ENCODE measurements at places on chromosomes 16 and 17.

- no peak for DNase-seq
- H3K27ac ChIP-seq, result no peak overlapping the region
Measured at GRCh38 chr16:66800856-66801255, 528 bp downstream of the TERB1 start.

- H3K27ac ChIP-seq, result no peak overlapping the region
- H3K27me3 ChIP-seq, result no peaks in the 10 kb centered on the region
- H3K4me3 ChIP-seq, result no peak overlapping the region
- DNase-seq, result peak; percentile 43
- no peaks in the 10 kb centered on the region for H3K4me1 ChIP-seq
Measured at GRCh38 chr16:81409016-81409556, 35.5 kb upstream of the CMIP start.

- H3K4me3 ChIP-seq, result no peak overlapping the region
- H3K27me3 ChIP-seq, result no peaks in the 10 kb centered on the region
- H3K4me1 ChIP-seq, result no peaks in the 10 kb centered on the region
- H3K27ac ChIP-seq, result no peak overlapping the region
- peak; percentile 87 for DNase-seq
- no peaks in the 10 kb centered on the region for H3K36me3 ChIP-seq
Measured at GRCh38 chr17:27602721-27603420, 28.1 kb upstream of the LGALS9 start.

GRCh38 chr16:16925432-16925831 lies 545.3 kb downstream of the XYLT1 start:
- no peaks in the 10 kb centered on the region for H3K4me1 ChIP-seq
- H3K27ac ChIP-seq, result no peak overlapping the region
- H3K4me3 ChIP-seq, result no peak overlapping the region
- no peaks in the 10 kb centered on the region for H3K36me3 ChIP-seq
- H3K27me3 ChIP-seq, result no peaks in the 10 kb centered on the region

- H3K27ac ChIP-seq, result no peak overlapping the region
- H3K4me1 ChIP-seq, result no peaks in the 10 kb centered on the region
- no peak for DNase-seq
- no peaks in the 10 kb centered on the region for H3K36me3 ChIP-seq
Measured at GRCh38 chr16:10325783-10326543, 59.9 kb upstream of the ATF7IP2 start.

- no peaks in the 10 kb centered on the region for H3K36me3 ChIP-seq
- no peak overlapping the region for H3K27ac ChIP-seq
- no peaks in the 10 kb centered on the region for H3K27me3 ChIP-seq
- peaks cover 4% of the 10 kb centered on the region for H3K4me1 ChIP-seq
- DNase-seq, result no peak
Measured at GRCh38 chr17:41647038-41647813, 22.9 kb upstream of the KRT17 start.

DNA sequence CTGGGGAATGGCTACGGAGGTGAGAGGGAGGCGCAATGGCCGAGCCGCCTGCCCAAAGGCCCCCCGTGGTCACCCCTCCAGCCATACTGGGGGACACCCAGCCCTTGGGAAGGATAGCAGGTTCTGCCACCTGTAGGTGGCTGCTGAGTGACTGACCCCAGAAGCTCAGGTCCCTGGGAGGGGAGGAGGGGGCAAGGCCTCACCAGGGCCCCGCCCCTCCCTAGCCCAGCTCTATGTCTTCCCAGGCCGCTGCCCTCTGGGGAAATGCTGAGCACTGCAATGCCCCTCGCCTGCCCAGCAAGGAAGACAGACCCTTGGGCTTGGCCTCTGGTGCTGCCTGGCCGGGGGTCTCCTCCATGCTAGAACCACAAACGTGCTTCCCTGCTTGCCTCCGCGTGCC lies 11.4 kb upstream of the CLDN9 start:
- no peak overlapping the region for H3K4me3 ChIP-seq
- DNase-seq, result no peak
- H3K36me3 ChIP-seq, result no peaks in the 10 kb centered on the region
- no peak overlapping the region for H3K27ac ChIP-seq

GRCh38 chr16:890217-890616 lies 80.6 kb downstream of the LMF1 start:
- no peak for DNase-seq
- no peaks in the 10 kb centered on the region for H3K27me3 ChIP-seq
- H3K4me1 ChIP-seq, result no peaks in the 10 kb centered on the region
- no peak overlapping the region for H3K4me3 ChIP-seq
- H3K36me3 ChIP-seq, result peaks cover 20% of the 10 kb centered on the region

DNA sequence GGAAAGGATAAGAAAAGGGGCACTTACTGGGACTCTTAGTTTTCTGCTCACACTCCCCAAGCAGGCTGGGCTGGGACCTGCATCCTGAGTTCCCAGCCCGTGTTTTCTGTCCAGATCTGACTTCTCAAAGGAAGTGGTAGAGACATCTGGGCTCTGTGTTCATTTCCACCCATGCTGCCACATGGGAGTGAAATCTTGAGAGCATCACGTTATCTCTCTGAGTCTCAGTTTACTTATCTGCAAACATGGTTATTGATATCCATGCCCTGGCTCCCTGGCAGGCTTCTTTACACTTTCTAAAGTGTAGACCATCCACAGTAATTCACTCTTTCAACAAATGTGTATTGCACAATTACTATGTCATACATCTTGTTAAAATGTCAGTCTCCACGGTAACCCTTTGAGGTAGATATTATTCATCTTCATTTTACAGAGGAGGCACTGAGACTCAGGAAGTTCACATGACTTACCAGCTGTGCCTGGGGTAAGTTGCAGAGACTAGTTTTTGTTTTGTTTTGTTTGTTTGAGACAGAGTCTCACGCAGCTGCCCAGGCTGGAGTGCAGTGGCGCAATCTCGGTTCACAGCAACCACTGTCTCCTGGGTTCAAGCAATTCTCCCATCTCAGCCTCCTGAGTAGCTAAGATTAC lies 3.4 kb downstream of the ZNF688 start:
- H3K27ac ChIP-seq, result no peak overlapping the region
- H3K4me3 ChIP-seq, result no peak overlapping the region
- DNase-seq, result peak; percentile 43
- H3K4me1 ChIP-seq, result peaks cover 5% of the 10 kb centered on the region
- H3K36me3 ChIP-seq, result no peaks in the 10 kb centered on the region

DNA sequence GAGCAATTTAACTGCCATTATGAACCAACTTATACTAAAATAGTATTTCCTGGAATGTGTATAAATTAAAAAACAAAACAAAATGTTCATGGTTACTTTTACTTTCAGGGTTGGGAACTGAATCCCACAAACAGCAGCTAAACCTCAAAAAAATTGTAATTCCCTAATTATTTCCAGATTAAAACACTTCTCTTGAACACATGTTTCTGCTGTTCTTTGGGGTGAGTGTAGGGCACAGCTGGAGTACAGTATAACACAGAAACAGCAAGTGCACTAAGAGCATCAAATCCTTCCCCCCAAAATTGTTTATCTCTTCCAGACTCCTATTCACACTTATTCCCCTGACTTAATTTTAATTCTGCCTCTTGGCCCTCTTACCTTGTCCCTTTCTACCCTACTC lies 56.4 kb downstream of the KANSL1 start:
- no peak for DNase-seq
- no peak overlapping the region for H3K4me3 ChIP-seq
- no peaks in the 10 kb centered on the region for H3K27me3 ChIP-seq
- no peaks in the 10 kb centered on the region for H3K36me3 ChIP-seq

DNA sequence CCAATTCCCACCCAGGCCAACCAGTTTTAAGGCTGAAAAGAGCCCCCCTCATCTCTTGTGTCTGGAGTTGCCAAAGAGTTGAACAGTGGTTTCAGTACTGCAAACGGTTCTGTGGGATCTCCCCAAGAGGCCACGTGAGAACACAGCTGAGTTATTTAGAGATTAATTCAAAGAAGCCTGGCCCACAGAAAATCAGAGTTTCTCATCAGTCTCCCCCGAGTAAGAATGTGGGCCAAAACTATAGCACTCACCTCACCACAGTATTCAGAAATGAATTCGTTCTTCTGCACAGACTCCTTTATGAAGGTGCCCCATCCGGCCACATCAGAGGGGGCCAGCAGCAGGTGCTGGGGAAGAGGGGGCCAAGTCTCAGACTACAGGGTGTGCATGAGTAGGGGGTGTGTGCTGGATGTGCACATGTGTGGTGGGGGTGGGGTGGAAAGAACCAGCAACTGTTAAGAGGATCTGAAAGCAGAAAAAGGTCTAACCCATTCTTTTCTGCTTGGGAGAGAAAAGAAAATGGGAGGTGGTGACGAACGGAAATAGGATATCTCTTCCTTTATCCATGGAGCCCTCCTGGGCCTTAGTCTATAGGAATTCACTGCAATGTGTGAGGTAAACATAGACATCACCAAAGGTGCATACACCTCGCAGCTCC lies 22.6 kb downstream of the CNTNAP1 start:
- no peaks in the 10 kb centered on the region for H3K36me3 ChIP-seq
- H3K27ac ChIP-seq, result no peak overlapping the region
- no peaks in the 10 kb centered on the region for H3K4me1 ChIP-seq
- no peak overlapping the region for H3K4me3 ChIP-seq

- peaks cover 10% of the 10 kb centered on the region for H3K36me3 ChIP-seq
- no peak overlapping the region for H3K4me3 ChIP-seq
- H3K27me3 ChIP-seq, result no peaks in the 10 kb centered on the region
- H3K27ac ChIP-seq, result no peak overlapping the region
- no peak for DNase-seq
Measured at GRCh38 chr17:60305141-60305540, 86.8 kb downstream of the USP32 start.

- no peaks in the 10 kb centered on the region for H3K36me3 ChIP-seq
- H3K27ac ChIP-seq, result no peak overlapping the region
- no peaks in the 10 kb centered on the region for H3K27me3 ChIP-seq
- H3K4me1 ChIP-seq, result no peaks in the 10 kb centered on the region
- no peak for DNase-seq
- no peak overlapping the region for H3K4me3 ChIP-seq
Measured at GRCh38 chr17:71527311-71527710, 593.5 kb upstream of the SOX9 start.

GRCh38 chr17:44241106-44241624 lies 21.7 kb upstream of the UBTF start:
- no peak overlapping the region for H3K27ac ChIP-seq
- H3K4me3 ChIP-seq, result no peak overlapping the region

DNA sequence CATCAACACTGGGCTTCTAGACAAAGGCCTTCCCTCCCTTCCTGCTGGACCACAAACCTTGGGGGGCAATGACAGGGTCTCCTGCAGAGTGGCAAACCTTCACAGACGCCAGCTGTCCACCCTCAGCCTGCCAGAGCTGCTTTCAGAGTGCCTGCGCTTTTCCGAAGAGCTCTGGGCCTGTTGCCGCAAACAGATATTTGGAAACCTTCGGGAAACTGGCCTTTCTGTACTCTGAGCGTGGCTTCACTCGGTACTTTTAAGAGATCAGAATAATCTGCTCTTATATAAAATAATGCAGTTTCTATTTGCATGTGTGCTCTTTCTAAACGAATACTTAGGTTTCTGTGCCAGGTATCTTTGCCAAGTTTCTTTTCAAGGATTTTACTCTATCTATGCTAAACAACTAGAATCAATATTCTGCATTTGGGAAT lies 152.1 kb upstream of the CHMP6 start:
- no peak overlapping the region for H3K27ac ChIP-seq
- no peak overlapping the region for H3K4me3 ChIP-seq
- H3K36me3 ChIP-seq, result no peaks in the 10 kb centered on the region
- H3K4me1 ChIP-seq, result no peaks in the 10 kb centered on the region

- no peak overlapping the region for H3K4me3 ChIP-seq
- DNase-seq, result no peak
- no peaks in the 10 kb centered on the region for H3K36me3 ChIP-seq
- H3K27ac ChIP-seq, result peak overlapping the region; percentile 71
- H3K4me1 ChIP-seq, result peaks cover 13% of the 10 kb centered on the region
- no peaks in the 10 kb centered on the region for H3K27me3 ChIP-seq
Measured at GRCh38 chr17:2068519-2069051, 13.7 kb downstream of the HIC1 start.

- peak; percentile 90 for DNase-seq
- peaks cover 13% of the 10 kb centered on the region for H3K4me1 ChIP-seq
- H3K27ac ChIP-seq, result no peak overlapping the region
- H3K4me3 ChIP-seq, result peak overlapping the region; percentile 16
- peaks cover 100% of the 10 kb centered on the region for H3K27me3 ChIP-seq
Measured at GRCh38 chr17:14297161-14297851, 3.6 kb upstream of the HS3ST3B1 start.

GRCh38 chr16:89720813-89721545 lies at the start of the genes VPS9D1 and ZNF276:
VPS9D1 (minus strand) TSS chr16:89720898; CDS start chr16:89720861, 37 bp downstream.
ZNF276 (plus strand) TSS chr16:89721537; CDS start chr16:89721641, 104 bp downstream.
- peaks cover 35% of the 10 kb centered on the region for H3K36me3 ChIP-seq
- DNase-seq, result peak; percentile 89
- peak within 1 kb of the TSS; percentile 99 for H3K27ac ChIP-seq
- H3K4me3 ChIP-seq, result peak within 1 kb of the TSS; percentile 94
- no peaks in the 10 kb centered on the region for H3K27me3 ChIP-seq

DNA sequence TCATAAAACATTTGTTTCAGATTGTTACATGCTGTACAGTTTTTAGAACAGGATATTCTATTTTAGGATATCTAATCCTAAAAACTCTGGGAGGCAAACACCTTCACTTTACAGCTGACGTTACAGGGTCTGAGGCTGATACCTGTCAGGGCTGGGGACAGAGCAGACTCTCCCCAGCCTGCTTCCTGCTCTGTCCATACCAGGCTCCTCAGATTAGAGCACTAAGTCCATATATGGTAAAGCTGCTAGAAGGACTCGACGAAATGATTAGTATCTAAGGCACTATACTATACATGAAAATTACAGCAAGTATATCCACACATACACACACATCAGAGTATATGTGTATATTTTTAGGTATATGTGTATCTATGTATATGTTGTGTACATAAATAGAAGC lies 125.2 kb downstream of the ZFHX3 start:
- H3K36me3 ChIP-seq, result no peaks in the 10 kb centered on the region
- no peak for DNase-seq
- H3K4me3 ChIP-seq, result no peak overlapping the region
- H3K27me3 ChIP-seq, result no peaks in the 10 kb centered on the region
- H3K4me1 ChIP-seq, result peaks cover 9% of the 10 kb centered on the region

DNA sequence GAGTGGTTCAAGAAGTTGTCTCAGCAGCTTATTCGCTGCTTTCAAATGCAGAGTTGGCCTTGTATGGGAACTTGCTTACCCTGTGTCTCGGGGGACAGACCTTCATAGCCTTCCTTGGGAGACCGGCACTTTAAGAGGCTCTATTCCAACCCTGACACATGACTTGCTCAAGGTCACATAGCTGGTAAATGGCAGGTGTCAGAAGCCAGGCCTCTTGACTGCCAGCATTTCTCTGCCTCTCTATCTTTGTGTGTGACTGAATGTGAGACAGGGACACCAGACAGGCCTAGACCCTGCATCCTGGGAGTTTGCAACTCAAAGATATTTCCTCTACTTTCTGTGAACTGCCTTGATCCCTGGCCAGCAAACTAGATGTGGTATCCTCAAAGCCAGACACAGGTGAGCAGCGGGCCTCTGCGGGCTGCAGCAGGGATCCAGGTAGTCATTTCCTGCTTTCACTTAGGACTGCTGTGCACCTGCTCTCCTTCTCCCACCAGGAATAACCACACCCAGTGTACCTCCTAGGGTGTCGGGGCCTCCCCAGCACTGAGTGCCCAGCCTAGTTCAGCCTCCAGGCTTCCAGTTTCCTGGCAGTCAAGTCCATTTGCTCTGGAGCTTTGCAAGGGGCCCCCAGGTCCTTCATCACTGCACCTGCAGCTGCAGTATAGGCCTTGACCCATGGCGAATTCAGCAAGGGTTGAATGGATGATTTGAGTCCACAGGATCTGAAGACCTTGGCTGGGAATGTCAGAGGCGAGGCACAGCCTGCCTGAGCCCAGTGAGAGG lies 116.6 kb upstream of the TNRC6C start:
- H3K27ac ChIP-seq, result no peak overlapping the region
- H3K4me1 ChIP-seq, result no peaks in the 10 kb centered on the region
- DNase-seq, result no peak
- no peaks in the 10 kb centered on the region for H3K36me3 ChIP-seq
- H3K27me3 ChIP-seq, result no peaks in the 10 kb centered on the region
- H3K4me3 ChIP-seq, result no peak overlapping the region

- no peak overlapping the region for H3K27ac ChIP-seq
- no peak overlapping the region for H3K4me3 ChIP-seq
- no peaks in the 10 kb centered on the region for H3K27me3 ChIP-seq
- H3K36me3 ChIP-seq, result peaks cover 40% of the 10 kb centered on the region
- no peak for DNase-seq
Measured at GRCh38 chr17:38395090-38395489, 33.2 kb upstream of the ARHGAP23 start.

All from left lung (tissue), 14 donors.